ENCODE measurements at places on chromosomes 1 and 21.

DNA sequence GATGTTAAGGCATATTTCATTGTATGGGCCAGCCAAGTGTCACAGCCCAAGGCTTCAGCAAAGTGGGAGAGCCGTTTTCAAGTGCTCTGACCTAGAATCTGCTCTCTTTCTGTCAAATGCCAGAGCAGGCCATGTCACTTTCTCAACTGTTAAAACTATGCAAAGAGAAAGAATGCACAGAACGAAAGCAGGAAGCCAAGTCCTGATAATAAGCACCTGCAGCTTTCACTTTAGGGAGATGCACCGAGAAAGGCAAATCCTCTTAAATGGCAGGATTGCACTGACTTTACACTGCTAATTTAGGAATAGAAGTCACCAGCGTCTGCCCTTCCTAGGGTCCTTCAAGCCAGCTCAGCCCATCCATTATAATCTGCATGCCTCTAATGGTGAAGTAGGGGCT lies 49.2 kb upstream of the NTPCR start:
- no peak for DNase-seq

DNA sequence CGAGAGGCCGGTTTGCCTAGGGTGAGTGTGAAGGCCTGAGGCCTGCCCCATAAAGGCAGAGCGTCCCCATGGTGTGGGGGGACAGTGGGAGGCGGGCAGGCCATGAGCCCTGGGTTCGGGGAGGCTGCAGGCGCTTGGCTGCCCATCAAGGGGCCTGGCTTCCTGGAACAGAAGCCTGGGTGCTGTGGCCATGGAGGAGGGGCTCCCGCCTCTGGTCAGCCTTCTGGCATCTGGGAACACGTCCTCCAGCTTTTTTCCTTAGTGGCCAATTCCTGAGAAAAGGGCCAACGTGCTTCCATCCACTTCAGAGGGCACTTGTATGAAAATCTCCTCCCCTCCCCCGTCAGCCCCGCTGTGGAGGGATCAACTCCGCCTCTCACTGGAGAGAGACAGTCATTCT lies 58.7 kb downstream of the PRDM16 start:
- DNase-seq, result no peak

DNA sequence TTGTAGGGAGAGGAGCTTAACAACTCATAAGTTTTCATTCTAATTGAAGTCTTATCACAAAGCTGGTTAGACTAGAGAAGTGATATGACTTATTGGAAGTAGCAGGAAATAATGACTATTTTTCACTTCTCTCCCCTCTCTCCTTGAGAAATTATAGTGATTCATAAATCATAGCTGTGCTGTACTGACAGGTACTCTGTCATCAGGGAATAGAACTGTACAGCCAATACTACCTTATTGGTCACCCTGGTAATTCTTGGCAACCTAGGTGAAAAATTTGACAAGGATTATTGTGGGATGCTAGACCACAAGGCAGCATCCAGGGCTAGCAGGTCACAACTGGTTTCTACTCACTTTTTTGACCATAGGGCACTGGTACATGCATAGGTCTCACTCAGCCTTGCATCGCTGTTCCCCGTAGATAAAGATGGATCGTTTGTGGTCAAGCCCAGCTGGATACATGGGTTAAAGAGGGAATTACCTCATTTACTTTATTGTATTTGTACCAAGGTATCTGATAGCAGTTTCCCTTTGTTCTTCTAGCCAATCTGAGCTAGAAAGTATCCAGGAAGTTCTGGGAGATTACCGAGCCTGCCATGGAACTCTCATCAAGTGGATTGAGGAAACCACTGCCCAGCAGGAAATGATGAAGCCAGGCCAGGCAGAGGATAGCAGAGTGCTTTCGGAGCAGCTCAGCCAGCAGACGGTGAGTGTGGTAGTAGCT lies 113.6 kb downstream of the MACF1 start:
- DNase-seq, result no peak

DNA sequence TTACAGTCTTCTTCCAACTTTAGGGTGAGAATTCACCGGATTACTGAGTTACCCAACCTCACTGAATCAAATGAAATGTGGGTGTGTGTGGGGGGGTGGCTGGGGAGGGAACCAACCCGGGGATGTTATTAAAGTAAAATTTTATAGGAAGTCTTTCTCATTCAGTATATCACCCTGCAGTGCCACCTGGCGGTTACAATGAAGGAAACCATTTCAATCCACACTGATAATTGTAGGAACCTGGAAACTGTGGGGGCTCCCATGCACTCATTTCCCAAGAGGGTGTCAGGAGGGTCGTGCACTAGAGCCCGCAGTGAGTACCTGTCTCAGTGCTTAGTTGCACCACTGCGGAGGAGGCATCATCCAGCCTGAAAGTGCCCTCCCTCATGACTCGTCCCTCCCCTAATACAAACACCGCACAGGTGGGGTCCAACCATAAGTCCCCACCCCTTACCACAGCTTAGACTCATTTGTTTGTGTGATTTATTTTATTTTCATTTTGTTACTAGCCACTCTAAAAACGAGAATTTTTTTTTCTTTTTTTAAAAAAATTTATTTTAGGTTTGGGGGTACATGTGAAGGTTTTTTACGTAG lies 29.1 kb upstream of the IGSF5 start:
- DNase-seq, result peak; percentile 45

All from EL (cell line).